ENCODE measurements at places on chromosomes 11 and 22.

DNA sequence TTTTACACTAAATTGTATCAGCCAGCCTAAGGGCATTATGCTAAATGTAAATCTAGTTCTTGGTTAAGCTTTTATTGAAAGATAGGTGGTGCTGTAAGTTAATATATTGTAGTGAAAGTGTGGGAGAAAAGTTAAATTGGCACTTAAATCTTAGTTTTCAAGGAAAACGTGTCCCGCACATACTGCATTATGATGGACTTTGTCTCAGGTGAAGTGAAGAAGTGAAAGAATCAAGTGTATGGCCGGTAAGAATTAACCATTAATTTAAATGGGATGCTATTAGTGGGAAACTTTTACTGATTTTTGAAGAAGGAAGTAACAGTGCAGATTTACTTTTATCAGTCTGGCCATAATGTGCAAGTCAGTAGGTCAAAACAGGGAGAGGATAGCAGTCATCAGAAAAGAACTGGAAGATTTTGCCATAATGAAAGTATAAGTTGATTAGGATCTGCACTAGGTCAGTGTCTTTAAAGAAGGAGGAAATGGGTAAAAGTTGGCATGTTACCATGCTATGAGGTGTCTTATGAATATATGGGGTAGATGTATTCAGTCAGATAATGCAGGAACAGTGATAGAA is 81.6 kb downstream of the PDHX start:
- no peak for DNase-seq

GRCh38 chr11:105202422-105202821 is 62.9 kb upstream of the CARD18 start:
- DNase-seq, result no peak

- DNase-seq, result no peak
Observed at GRCh38 chr11:73614591-73614990, 16.7 kb upstream of the FAM168A start.

GRCh38 chr11:26227301-26227746 is 104.6 kb upstream of the ANO3 start:
- DNase-seq, result no peak

- DNase-seq, result no peak
Observed at GRCh38 chr11:82782825-82783374, 49.2 kb upstream of the FAM181B start.

GRCh38 chr11:7427733-7428132 is 57.6 kb upstream of the OLFML1 start:
- DNase-seq, result no peak

DNA sequence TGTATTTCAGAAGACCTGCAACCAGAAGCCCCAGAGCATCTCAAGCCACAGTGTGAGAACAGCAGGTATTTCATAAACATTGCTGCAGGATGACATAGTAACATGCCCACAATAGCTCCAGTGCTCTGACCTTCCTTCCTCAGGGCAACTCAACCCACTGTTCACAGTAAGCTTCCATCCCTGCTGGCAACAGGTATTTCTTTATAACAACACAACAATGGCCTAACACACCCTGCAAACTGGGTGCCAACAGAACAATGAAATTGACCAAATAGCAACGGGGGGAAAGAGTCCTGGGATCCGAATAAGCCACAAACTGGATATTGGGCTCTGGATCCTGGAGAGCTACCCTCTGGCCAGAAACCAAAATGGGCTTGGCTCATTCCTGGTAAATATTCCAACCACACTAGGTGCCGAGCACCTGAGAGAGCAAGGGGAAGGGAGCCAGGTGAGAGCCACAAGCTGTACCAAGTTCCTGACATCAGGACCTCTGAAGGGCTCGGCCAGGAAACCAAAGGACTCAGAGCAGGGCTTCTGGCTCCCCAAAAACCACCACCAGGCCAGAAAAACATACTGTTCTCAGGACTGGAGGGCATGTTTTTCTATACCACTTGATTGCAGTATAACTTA is 99.5 kb downstream of the MICAL3 start:
- no peak for DNase-seq

- no peak for DNase-seq
Observed at GRCh38 chr11:1934335-1935155, 12.6 kb upstream of the MRPL23 start.

- no peak for DNase-seq
Observed at GRCh38 chr11:71305451-71306125, 53.2 kb upstream of the SHANK2 start.

DNA sequence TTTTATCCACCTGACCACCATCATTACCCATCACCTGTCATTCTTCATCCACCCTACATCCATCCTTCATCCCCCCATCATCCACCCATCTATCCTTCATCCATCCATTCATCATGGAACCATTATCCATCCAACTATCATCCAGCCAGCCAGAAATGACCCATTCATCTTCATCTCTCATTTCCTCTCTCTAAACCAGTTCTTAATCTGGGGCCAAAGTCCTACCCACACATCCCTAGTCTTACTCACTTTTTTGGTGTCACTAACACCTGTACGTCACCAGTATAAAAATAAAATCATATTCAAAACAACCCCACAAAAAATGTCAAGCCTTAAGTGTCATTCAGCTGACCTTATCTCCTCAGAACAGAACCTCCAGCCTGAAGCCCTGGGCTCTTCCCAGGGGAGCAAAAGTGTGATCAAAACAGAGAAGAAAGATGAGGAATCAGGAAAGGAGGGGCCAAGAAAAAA is 12.3 kb downstream of the SPI1 start:
- no peak for DNase-seq

GRCh38 chr11:37483761-37484160 is 885.7 kb upstream of the RAG2 start:
- DNase-seq, result no peak

GRCh38 chr11:67545280-67545679 is 22.0 kb upstream of the CABP2 start:
- DNase-seq, result no peak

DNA sequence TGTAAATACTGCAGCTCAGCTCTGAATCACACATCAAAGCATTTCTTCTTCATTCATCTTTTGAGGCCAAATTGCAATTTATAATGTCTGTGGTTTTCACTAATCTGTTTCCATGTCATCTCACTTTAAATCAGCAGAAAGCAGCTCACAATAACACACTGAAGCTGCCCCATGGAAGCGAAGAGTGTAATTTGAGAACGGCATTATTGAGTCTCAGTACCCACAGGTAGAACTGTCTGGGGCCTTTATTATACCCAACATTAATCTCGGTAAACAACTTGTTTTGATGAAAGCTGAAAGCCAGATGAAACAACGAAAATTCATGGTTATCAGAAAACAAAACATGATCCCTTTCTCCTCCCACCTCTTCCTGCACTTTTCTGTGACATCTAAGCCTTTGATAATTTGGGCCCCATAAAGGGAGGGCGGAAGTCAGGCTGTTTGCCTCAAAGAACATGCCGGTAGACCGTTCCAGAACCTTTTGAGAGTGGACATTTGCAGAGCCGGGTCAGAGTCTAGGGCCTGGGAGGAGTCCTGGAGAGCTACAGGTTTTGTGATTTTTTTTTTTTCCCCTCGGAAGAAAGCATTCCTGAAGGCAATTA is 68.2 kb upstream of the SESN3 start:
- DNase-seq, result no peak

GRCh38 chr11:73325036-73325981 is 17.2 kb downstream of the ARHGEF17 start:
- no peak for DNase-seq

GRCh38 chr11:21072558-21072957 is 403.2 kb downstream of the NELL1 start:
- no peak for DNase-seq

DNA sequence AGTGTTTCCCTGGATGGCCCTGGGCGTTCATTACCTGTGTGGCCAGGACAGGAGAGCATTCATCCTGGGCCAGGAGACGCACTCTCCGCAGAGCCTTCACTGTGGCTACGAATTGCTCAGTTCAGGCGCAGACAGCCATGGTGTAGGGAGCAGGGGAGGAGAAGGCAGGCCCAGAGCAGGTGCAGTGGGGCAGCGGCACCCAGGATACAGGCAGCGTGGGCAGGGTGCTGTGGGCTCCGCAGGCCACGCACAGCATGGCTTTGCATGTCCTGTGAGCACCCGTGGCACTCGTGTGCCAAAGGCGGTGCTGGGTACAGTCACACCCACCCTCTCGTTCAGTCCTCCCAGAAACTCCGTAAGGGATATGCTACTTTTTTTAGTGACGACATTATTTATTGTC is 124.2 kb upstream of the B3GAT1 start:
- no peak for DNase-seq

GRCh38 chr22:24977370-24978221 is 25.1 kb downstream of the KIAA1671 start:
- DNase-seq, result no peak

DNA sequence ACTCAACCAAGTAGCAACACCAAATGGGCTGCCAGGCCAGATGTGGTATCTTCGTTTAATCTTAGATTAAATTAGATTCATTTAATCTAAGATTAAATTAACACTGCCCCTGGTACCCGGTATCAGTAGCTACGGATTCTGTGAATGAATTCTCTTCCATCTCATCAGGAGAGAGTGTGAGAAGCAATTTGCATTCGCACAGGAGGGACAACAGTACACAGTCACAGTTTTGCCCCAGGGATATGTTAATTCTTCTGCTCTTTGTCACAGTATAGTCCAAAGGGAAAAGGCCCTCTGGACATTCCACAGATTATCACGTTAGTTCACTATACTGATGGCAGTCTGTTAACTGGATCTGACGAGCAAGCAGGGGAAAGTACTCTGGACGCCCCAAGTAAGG is 22.9 kb downstream of the ASCL2 start:
- DNase-seq, result no peak

DNA sequence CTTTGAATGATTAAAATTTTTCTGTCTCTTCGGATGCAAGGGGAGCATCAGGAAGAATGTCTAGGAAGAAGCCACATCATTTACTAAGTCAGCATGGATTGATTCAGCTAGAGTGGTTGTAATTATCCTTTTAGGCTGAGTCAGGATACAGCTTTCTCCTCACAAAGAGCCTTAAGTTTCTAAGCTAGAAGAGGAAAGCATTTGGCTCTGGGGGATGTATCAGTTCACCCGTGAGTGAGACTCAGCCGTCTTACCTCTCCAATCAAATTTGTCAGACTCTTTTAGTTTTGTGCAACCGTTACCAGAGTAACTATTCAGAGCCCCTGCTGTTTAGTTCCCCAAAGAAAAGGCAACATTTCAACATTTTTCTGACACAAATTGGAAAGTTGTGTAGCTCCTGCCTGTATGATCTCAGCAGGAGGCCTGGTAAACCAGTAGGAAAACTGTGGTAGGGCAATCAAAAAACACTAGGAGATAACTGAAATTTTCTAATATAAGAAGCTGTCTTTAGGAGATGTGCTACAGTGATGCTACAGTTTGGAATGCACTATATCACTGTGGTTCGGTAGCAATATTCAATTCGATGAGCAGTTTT is 432.4 kb upstream of the LUZP2 start:
- no peak for DNase-seq

- DNase-seq, result no peak
Observed at GRCh38 chr11:88384669-88385005, 47.1 kb upstream of the CTSC start.

- DNase-seq, result no peak
Observed at GRCh38 chr11:16397390-16397789, 41.0 kb upstream of the SOX6 start.

DNA sequence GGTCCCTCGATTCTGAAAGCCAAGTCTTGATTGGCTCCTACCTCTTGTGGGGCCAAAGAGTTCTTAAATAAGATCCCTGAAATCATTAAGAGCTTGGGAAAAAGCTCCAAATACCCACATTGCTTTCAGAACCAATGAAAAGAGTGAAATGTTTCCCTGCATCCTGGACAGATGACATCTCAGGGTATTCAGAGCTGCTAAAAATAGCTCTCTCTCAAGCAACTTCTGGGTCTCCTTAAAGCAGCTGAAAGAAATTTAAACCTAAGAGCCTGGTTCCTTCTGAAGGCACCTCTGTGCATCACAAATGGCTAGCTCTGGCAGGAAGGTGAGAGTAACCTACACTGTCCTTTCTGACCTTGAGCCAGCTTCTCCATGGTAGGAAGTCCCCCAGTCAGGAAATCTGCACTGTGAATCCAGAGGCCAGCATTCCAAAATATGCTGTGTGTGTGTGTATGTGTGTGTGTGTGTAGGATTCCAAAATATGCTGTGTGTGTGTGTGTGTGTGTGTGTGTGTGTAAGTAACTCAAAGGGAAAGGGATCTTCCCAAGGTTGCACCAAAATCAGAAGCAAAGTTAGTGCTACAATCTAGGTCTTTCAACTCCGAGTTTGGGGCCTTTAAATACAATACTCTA is 50.1 kb downstream of the RELT start:
- no peak for DNase-seq

DNA sequence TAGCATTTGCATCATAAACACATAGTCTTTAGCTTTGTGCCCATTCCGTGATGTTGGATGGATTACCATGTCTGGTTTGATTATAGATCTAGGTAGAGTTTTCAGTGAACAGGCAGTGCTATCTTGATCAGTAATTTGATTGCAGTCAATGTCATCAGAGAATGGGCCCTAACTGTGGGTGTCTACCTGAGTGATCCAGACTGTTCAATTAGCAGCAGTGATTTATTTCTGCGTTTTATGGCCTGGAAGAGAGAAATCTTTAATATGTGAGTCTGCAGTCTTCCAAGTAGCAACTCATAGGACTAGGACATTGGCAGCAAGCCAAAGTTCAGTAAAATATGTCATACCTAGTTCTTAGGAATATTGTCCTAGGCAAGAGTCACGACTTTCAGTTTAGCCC is 80.3 kb downstream of the CASP12 start:
- DNase-seq, result no peak

DNA sequence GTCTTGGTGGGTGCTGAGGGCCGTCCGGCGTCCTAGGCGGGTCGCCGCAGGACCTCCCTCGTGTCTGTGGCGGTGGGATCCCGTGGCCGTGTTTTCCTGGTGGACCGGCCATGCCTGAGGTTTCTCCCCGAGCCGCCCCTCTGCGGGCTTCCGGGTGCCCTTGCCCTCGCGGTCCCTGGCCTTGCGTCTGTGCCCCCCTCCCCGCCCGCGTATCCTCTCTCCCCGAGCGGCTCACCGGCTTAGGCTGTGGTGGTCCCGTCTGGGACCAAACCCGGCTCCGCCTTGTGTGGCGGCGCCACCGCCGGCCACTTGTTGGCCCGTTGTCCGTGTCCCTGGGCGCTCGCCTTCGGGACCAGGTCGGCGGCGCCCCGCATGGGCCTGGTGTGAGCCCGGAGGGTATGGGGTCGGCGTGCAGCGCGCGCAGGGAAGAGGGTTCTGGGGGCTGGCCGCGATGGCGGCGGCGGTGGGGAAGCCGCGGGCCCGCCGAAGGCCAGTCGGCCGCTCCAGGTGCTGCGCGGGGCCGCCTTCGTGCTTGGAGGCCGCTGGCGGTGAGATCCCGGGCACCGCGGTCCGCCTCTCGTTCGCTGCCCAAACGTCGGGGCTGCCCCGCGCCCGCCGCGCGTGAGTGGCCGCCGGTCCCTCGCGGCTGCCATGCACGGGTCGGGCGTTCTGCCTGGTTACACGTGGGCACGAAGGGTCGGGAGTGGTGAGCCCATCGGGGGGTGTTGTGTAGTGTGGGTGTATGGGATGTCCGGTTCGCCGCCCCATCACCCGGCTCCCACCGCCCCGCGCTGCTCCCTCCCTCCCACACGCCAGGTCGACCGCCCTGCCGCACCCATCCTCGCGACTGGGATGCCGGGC is 3899.1 kb upstream of the OR11H1 start:
- DNase-seq, result no peak
